Glomerular endothelial cell (primary cell): ENCODE measurements at places on chromosomes 6 and 20. TPM values are rescaled to one million over a fixed set of nuclear protein-coding genes. Genes with fewer than 3 reads are reported as not detected.

SLC17A5 gene
- total RNA-seq = 22.8 and 28.3 TPM in 2 replicates

DNA sequence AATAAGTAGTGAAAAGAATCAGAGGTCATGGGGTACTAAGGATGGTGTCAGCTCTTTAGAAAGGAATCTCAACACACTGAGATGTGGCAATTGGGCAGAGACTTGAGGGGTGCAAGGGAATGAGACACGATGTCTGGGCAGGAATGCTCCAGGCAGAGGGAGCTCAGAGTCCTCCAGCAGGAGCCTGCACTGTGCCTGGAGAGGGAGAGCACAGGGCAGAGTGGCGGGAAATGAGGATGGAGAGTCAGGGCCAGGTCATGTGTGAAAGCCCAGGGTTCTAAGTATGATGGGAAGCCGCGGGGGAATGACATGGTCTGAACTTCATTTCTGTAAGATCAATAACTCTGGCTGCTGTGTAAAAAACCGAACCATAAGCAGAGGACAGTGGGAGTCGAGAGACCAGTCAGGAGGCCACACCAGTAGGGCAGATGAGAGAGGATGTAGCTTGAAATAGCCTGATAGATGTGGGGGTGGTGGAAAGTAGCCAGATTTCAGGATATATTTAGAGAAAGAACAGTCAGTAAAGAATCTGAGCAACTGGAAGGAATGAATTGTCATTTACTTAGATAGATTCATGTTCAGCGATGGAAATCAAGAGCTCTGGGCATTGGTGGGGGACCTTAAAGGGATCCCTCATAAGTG is 133.4 kb upstream of the DTNBP1 start:
- DNase-seq = no peak

- DNase-seq = no peak
These were observed 22.1 kb upstream of the FOXP4 start for GRCh38 chr6:41523915-41524633.

- DNase-seq = no peak
These were observed 140.5 kb downstream of the CD83 start for GRCh38 chr6:14258117-14258516.
